ENCODE measurements at places on chromosomes 12 and 14. TPM values are rescaled to one million over a fixed set of nuclear protein-coding genes. Genes with fewer than 3 reads are reported as not detected.

The HPD gene
- total RNA-seq = 0.22 TPM

The MYBPC1 gene
- total RNA-seq = 0.15 TPM

The RNASE4 gene
- 36.7 TPM for total RNA-seq

The TAS2R19 gene
- total RNA-seq = 1.9 TPM

The SLC25A21 gene
- 2.0 TPM for total RNA-seq

The KRT82 gene
- not detected for total RNA-seq

The TMCC3 gene
- 0.09 TPM for total RNA-seq

The SLC2A14 gene
- not detected for total RNA-seq

The SYCP3 gene
- total RNA-seq = 0.14 TPM

The CAMKK2 gene
- 14.1 TPM for total RNA-seq

The ACSM4 gene
- total RNA-seq = not detected

DNA sequence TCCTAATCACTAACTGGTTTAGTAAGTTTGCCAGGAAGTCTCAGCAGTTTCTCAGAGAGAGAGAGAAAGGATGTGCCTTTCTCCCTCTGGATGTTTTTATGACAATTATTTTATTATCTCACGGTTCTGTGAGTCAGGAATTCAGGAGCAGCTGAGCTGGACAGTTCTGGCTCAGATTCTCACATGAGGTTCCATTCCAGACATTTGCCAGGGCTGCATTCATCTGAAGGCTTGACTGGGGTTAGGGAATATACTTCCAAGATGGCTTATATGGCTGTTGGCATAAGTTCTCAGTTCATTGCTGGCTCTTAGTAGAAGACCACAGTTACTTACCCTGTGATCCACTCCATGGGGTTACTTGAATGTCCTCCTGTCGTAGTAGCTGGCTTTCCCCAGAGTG, 101.2 kb upstream of the ATF7IP start:
- no peak for DNase-seq

DNA sequence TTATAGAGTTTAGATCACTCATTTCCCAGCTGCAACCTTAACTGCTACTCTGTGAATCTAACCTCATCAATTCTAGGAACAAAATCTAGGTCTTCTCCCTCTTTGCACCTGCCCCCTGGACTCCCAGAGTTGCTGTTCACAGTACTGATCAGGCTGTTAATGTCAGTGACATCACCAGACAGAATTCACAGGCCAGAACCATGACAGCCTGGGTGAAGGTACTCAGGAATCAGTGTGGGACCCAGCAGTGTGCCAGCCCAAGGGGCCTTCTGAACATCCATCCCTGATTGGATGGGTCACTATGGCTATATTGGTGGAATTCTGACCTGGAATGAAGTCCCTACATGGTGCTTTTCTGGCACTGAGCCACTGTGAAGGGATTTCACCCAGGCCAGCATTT, 72.8 kb downstream of the CLMN start:
- DNase-seq = no peak

DNA sequence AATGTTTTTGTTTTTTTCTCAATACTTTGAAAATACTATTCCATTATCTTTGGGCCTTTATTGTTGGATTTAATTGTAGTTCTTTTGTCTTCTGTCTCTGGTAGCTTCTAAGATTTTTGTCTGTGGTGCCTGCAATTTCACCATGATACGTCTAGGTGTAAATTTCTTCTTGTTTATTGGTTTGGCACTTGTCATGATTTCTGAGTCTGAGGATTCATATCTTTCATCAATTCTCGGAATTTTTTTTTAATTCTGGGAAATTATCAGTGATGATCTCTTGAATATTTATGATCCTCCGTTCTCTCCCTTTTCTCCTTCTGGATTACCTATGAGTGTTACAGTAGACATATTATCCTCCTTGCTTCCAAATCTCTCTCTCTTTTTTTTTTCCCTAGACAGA, 14.8 kb upstream of the ADIPOR2 start:
- DNase-seq = no peak

DNA sequence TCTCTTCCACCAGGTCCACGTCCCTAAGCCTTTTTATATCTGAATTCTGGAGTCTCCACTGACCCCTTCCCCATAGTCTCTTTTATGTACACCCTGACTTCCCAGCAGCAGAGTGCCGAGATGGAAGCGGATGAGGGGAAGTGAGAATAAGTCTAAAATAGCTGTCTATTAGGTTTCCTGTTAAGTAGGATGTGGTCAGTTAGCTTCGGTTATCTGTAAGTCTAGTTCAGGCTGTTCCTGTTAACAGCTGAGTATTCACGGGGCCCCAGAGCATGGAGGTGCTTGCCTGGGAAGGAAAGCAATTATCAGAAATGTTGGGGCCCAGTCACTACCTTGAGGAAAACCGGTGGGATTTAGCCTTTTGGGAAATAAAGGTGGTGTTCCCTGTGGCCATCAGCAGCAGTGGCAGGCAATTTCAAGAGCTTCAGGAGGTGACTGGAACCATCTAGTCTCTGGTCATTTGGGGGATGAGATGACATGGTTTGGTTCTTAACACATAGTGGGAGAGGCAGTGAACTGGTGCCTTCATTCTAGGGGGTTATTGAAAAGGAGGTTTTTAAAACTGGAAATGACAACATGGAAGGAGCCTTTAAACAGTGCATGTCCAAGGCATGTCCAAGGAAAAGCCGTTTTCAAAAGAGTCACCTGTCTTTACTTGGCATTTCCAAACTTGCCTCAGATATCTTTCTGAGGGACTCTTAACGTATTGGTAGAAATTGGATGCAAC, 21.8 kb downstream of the CHST11 start:
- no peak for DNase-seq

GRCh38 chr12:92041742-92042141, 103.9 kb downstream of the BTG1 start:
- no peak for DNase-seq

DNA sequence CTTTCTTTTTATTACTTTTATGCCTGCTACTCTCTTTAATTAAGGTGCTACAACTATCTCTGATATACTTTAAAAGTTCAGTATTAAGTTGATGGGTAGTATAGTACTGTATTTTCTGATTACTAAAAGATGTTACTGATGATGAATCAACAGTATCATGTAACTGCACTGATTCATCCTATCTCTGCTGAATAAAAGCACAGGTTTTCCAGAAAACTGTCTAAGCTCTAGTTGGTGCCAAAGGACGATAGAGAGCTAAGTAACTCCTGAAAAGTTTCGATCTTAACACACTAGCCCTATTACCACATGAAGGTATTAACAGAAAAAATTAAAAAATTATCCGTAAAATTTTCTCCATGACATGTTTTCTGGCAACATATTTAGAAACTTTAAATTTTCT, 2.1 kb downstream of the SCAF11 start:
- DNase-seq = no peak

DNA sequence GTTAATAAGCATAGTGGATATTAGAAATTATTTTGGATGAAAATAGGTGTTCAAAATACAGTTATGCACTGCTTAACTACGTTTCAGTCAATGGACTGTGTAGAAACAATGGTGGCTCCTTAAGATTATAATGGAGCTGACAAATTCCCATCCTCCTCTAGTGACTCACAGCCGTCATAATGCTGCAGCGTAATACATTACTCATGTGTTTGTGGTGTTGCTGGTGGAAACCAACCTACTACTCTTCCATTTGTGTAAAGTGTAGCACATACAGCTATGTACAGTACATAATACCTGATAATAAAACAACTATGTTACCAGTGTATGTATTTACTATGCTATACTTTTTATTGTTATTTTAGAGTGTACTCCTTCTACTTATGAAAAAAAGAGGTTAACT, 111.2 kb upstream of the TMCC3 start:
- peak; percentile 36 for DNase-seq

- no peak for DNase-seq
Observed at GRCh38 chr14:62304257-62304656, 542.0 kb downstream of the SNAPC1 start.

GRCh38 chr12:6332459-6332858, 9.4 kb downstream of the TNFRSF1A start:
- peak; percentile 90 for DNase-seq

DNA sequence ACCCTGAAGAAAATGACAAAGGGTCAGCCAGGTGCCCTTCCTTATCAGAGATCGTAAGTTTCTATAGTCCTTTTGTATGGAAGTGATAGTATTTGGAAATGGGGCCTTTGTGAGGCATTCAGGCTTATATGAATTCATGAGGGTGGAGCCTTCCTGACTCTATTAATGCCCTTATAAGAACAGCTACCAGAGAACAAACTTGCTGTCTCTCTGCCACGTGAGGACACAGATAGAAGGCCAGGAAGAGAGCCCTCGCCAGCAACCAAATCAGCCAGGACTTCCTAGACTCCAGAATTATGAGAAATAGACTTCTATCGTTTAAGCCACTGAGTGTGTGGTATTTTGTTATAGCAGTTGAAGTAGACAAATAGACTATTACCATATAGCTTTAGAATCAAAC, 36.7 kb downstream of the TRMT5 start:
- DNase-seq = no peak

- DNase-seq = no peak
Observed at GRCh38 chr12:32120419-32120818, 13.8 kb downstream of the BICD1 start.

DNA sequence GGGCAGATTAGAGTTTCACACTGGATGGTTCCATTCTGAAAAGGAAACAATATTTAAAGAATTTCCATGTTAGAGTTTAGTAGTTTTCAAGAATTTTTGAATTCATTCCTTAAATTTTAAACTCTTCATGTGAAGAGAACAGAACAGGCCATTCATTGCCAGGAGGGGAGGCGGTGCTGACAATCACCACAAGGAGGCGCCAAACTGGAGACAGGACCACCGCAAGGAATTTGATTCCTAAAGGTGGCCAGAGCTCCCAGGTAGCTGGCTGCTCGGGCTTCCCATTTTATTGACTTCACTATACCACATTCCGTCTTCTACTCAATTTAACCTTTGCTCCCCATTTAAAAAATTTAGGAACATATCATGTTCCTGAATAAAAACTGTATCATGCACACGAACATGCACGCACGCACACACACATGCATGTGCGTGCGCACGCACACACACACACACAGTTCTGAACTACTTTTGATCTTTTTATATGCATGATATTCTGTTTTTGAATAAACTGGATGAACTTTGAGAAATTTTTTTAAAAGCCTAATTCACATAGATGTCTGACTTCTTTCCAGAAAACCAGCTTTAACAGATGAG, 101.2 kb downstream of the NELL2 start:
- DNase-seq = peak; percentile 9

- no peak for DNase-seq
Observed at GRCh38 chr14:105529569-105530284, 3.3 kb downstream of the TMEM121 start.

GRCh38 chr14:101583715-101584054, 22.4 kb downstream of the DIO3 start:
- no peak for DNase-seq

- DNase-seq = no peak
Observed at GRCh38 chr12:19338405-19338804, 100.9 kb upstream of the AEBP2 start.

- no peak for DNase-seq
Observed at GRCh38 chr12:131892711-131893604, 1.5 kb upstream of the ULK1 start.

DNA sequence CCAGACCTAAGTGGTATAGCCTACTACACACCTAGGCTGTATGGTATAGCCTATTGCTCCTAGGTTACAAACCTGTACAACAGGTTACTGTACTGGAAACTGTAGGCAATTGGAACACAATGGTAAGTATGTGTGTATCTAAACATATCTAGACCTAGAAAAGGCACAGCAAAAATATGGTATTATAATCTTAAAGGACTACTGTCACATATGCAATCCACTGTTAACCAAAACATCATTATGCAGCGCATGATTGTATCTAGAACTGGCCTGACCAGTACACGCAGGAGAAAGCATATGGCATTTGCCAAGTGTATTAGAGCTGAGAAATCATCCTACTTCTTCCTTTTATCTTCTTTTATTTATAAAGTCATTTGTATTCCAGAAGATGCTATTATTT, 75.5 kb downstream of the SLC8A3 start:
- DNase-seq = no peak

DNA sequence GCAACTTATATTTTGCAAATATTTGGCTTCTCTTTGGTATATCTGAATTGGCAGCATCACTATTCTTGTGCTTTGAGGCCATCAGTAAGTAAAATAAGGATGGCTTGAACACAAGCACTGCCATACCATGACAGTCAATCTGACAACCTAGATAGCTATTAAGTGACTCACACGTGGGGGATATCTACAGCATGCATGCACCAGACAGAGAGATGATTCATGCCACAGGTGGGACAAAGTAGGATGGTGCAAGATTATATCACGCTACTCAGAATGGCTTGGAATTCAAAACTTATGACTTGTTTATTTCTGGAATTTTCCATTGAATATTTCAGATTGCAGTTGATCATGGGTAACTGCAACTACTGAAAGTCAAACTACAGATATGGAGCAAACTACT, 675.6 kb upstream of the MDGA2 start:
- DNase-seq = no peak

DNA sequence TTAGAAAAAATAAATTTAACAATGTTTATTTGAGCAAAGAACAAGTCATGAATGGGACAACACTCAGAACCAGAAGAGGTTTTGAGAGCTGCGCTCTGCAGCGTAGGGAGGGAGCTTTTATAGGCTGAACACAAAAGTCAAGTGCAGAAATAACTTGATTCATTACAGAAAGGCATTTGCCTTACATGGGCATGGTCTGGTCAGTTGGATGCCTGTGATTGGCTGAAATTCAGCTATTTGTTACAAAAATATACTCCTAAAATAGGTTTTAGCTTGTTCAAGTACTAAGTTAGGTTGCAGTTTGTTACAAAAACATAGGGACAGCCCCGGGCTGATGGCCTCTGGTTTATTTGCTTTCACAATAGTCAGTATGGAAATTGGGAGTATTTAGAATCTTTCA, 118.0 kb downstream of the NUAK1 start:
- no peak for DNase-seq

GRCh38 chr14:67396381-67396970, 15.5 kb downstream of the PLEK2 start:
- DNase-seq = no peak

DNA sequence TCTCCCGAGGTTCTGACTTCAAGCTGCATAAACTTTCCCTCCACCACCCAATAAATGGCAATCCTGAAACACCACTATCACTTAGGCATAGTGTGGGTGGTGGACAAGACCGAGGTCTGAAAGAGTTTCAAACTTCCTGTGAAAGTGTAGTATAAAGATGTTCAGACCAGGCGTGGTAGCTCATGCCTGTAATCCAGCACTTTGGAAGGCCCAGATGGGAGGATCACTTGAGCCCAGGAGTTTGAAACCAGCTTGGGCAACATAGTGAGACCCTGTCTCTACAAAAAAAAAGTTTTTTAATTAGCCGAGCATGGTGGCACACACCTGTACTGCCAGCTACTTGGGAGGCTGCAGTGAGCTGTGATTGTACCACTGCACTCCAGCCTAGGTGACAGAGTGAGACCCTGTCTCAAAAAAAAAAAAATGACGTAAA, 61.9 kb downstream of the CCDC92 start:
- no peak for DNase-seq

- DNase-seq = no peak
Observed at GRCh38 chr12:12912711-12913110, 21.3 kb downstream of the GPRC5A start.

- peak; percentile 43 for DNase-seq
Observed at GRCh38 chr12:94710933-94711332, 60.6 kb upstream of the TMCC3 start.

All from NCI-H460 (cell line).